ENCODE measurements at places on chromosomes 6 and 20.

DNA sequence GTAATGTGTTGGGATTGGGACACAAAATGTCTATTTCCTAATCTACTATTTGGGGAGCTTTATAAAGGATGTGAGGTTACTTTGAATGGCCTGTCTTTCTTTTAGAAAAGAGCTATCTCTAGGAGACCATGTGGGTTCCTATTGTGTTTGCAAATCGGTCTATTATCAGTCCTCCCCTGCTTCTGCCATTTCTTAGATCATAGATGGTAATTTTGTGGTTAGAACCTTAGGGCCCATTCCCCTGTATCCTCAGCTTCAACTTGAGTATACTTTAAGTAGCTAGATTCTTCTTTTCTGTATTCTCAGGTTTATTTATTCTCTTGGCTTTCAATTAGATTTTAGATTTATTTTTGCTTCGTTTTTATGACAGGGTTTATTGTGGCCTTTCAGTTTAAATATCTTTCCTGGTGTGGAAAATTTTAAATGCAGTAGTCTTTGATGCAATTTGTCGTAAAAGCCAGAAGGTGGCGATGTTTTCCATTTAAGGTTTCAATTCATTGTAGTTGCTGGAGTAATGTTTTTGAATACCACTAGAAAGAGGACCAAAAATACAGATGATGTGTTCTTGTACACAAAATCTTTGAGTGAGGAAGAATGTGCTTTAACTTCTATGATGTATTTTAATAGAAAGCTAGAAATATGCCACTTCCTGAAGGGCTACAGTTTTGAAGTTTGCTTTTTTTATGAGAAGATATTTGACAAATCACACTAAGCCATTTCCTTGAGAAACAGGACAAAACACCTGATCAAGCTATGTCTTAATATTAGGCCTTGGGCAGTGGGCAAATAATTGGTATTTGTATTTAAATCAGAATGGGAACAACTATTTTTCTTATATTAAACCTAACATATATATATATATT, 20.3 kb downstream of the TBPL1 start:
- no peak for DNase-seq

DNA sequence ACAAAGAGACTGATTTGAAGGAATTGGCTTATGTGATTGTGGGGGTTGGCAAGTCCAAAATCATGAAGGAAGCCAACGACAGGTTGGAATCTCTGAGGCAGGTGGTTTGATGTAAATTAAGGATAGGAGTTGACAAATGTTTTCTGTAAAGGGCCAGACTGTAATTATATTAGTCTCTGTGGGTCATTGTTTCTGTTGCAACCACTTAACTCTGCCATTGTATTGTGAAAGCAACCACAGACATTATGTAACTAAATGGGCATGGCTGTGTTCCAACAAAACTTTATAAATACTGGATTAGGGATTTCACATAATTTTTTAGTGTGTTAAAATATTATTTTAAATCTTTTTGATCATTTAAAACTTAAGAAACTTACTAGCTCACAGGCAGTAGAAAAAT, 199.2 kb upstream of the MYLIP start:
- DNase-seq = no peak

- no peak for DNase-seq
Measured at GRCh38 chr20:32458837-32459220, 100.7 kb downstream of the ASXL1 start.

GRCh38 chr6:30806581-30807183, 62.3 kb upstream of the IER3 start:
- no peak for DNase-seq

GRCh38 chr6:167094436-167094819, 28.5 kb upstream of the CCR6 start:
- no peak for DNase-seq

GRCh38 chr20:60632391-60633262, 619.4 kb upstream of the CDH4 start:
- DNase-seq = no peak

GRCh38 chr6:4102687-4103244, 23.8 kb upstream of the FAM217A start:
- no peak for DNase-seq

GRCh38 chr6:105803442-105803841, 282.7 kb upstream of the PRDM1 start:
- no peak for DNase-seq

- no peak for DNase-seq
Measured at GRCh38 chr6:139249395-139249794, 42.4 kb downstream of the TXLNB start.

DNA sequence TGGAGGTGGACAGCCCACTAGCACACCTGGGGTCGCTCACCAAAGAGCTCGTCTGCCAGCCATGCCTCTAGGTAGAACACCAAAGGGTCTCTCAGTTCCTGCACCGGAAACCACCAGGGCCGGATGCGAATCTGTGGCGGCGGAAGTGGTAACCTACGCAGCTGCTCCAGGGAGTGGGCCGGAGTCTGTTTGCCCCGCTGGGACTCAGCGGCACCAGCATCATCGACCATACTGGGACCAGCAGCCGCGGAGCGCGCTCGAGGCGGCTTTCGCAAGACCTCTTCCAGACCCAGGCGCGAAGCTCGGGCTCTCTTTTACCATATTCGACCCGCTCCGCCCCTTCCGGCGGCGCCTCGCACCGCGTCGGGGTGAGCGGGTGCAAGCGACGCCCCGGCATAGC, at the start of gene OOEP:
OOEP (minus strand) TSS at position 335 of the 400 bp plus-strand sequence; CDS start at position 230, 105 bp downstream.
- DNase-seq = no peak

DNA sequence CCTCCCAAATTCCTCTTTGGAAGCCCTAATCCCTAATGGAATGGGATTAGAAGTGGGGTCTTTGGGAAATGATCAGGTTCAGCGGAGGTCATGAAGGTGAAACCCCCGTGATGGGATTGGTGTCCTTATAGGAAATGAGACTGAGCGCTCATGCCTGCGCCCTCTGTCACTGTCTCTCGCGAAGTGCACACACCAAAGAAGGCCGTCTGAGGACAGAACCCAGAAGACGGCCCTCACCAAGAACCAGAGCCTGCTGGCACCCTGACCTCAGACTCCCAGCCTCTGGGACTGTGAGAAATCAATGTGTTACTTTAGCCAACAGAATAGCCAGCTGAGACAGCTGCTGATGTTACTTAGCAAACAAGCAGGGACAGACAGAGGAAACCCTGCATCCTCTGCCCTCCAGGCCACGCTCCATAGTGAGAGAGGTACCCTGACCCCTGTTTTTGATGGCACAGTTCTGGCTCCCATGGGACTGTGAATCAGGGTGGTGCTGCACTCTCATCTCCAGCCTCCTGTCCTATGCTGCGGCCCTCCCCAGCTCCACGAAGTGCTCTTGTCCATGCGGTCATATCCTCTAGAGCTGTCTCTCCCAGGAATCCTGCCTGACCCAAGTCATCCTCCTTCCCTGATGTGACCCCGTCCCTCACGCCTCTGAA, 369.3 kb downstream of the ZFAND3 start:
- no peak for DNase-seq

GRCh38 chr6:163756079-163756478, 341.6 kb downstream of the QKI start:
- DNase-seq = no peak

GRCh38 chr6:151335930-151336329, 55.4 kb downstream of the ZBTB2 start:
- no peak for DNase-seq

GRCh38 chr6:700490-700889, 7.6 kb upstream of the EXOC2 start:
- DNase-seq = no peak

DNA sequence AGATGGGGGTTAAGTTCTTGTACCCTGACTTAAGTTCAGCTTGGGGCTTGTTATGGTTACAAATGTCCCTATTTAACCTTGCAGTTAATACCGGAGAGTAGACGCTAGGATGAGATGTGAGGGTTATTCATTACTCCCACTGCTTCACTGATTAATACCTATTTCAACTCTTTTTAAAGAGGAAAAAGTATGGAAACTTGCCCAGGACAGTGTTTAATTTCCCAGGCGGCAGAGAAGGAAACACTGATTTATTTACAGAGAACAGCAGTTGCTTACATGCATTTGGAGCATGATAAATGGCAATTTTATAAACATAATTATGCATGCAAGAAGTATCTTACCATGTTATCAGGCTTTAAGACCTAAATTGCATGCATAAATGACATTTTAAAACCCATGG, 137.7 kb downstream of the RCAN2 start:
- DNase-seq = no peak

DNA sequence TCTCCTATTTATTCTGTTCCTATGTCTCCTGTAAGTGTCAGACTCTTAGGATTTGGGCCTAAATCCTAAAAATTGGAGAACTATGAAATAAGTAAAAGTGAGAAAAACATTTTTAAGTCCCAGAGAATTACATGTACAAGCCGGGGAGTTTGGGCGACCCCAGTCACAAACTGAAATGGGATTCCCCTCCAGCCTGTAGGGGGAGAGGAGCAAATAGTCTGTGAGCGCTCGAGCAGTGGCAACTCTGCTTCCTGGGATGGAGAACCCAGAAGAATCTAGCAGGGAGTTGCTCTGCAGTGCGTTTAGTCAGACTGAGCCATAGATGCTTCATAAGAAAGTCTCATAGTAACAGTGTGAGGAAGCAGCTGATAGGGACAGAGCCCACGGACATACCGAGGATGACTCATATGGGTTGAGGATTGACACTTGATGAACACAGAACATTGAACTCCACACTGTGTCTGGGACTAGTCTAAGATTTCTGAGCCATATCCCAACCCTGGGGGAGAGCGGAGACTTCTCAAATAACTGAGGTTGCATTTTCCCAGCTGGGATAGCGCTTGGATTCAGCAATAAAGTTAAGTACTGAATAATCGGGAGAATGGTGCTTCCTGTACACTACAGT, 437.2 kb downstream of the BCKDHB start:
- DNase-seq = no peak

DNA sequence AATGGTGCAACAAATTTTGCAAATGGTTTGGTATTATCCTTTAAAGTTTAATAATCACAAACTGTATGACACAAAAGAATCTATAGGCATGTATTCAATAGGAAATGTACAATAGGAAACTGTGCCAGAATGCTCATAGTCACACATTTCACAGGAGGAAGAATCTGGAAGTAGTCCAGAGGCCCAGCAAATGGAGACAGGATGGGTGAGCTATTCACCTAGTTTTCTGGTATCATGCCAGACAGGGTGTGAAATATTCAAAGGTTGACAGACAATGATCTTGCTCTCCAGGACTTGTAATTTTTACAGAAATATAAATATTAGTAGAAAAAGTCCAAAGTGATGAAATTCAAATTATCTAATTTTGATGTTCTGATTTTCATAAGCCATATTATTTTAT, 520.1 kb upstream of the IMPG1 start:
- DNase-seq = no peak
